ENCODE measurements at places on chromosomes 16 and 17. TPM values are rescaled to one million over a fixed set of nuclear protein-coding genes. Genes with fewer than 3 reads are reported as not detected.

PLCG2 gene
- total RNA-seq, result 4.4 TPM

MYO15A gene
- total RNA-seq, result 0.13 TPM

ZPBP2 gene
- not detected for total RNA-seq

DNA sequence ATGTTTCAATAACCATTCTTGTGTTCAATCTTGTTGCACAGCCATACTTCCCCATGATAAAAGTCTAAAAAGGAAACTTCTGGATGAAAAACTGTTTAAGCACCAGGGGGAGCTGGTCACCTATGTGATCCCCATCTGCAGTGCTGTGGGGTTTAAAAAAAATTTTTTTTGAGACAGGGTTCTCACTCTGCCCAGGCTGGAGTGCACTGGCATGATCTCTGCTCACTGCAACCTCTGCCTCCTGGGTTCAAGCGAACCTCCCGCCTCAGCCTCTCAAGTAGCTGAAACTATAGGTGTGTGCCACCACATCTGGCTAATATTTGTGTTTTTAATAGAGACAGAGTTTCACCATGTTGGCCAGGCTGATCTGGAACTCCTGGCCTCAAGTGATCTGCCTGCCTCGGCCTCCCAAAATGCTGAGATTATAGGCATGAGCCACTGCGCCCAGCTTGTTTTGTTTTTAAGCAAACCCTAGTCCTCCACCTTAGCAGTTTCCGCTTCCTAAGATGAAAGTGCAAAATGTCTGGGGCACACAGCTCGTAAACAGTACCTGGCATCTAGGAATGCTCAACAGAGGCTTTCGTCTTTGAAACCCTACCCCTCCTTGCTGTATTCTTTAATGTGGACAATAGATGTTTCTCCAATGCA, 25.4 kb downstream of the DNAJA2 start:
- DNase-seq, result no peak

GRCh38 chr17:30104575-30105339, 11.9 kb upstream of the NSRP1 start:
- peak; percentile 77 for DNase-seq

OMG gene
- not detected for total RNA-seq

GRCh38 chr17:68480885-68481284, 23.6 kb upstream of the WIPI1 start:
- DNase-seq, result no peak

MT4 gene
- total RNA-seq, result not detected

DNA sequence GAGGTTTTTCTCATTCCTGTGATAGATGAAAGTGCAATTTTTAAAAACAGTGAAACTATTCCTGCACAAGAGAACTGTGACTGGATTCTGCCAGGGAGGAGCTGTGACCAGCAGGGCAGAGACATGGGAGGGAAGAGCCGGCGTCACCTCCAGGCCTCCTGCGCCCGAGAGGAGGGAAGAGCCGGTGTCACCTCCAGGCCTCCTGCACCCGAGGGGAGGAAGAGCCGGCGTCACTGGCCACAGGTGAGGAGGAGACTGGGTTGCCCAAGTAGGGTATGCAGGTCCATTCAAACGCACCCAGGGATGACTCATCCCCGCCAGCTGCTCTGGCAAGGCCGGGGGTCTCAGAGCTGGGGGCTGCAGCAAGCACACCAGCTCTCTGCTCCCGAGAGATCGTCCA, 56.7 kb downstream of the METRNL start:
- no peak for DNase-seq

CDRT15L2 gene
- total RNA-seq, result not detected

- no peak for DNase-seq
These were observed 1.1 kb downstream of the ORC6 start for GRCh38 chr16:46690281-46691178.

GRCh38 chr16:23406546-23407240, 46.3 kb downstream of the COG7 start:
- DNase-seq, result no peak

DNA sequence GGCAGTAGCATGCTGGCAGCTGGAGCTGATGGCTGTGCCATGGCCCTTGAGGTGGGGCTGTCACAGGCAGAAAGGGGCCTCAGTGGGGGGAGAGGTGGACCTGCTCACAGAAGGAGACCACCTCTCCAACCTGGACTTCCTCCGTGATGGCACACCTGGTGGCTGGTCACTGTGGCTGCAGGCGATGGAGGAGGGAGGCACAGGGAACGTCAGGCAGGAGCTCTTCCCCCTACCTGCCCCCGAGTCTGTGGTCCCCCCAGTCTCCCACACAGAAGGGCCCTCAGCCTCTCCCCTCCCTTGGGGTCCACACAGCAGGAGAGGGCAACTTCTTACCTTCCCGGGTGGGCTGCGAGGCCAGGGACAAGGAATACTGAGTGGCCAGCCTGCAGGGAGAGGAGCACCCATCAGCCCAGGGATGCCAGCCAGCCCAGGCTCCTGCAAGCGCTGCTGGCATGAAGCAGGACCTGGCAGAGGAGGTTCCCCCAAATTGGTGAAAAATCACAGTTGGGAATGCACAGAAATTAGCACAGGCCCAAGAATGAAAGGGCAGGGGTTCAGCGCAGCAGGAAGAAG, 96.5 kb downstream of the GOSR1 start:
- DNase-seq, result no peak

- DNase-seq, result no peak
These were observed 34.8 kb downstream of the FAM20A start for GRCh38 chr17:68566442-68566738.

GRCh38 chr17:10186771-10187410, 11.5 kb downstream of the GAS7 start:
- DNase-seq, result no peak

DNA sequence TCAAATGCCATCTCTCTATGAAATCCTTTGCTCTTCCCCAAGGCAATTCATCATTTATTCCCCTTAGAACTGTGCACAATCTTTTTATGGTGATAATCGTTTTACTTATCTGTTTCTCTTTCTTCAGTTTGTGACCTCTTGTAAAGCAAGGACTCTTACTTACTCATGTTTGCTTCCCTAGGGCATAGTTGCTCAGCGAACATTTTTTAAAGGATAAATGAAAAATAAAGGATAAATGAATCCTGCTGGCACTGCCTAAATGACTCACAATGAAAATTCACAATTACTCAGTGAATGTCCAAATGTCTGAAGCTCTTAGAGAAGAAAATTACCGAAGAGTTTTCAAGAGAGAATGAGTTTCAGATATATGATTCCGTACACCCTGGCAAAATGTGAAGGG, 671.7 kb downstream of the CDH11 start:
- DNase-seq, result no peak

- DNase-seq, result no peak
These were observed 2.1 kb upstream of the CEP295NL start for GRCh38 chr17:78905116-78905515.

DNA sequence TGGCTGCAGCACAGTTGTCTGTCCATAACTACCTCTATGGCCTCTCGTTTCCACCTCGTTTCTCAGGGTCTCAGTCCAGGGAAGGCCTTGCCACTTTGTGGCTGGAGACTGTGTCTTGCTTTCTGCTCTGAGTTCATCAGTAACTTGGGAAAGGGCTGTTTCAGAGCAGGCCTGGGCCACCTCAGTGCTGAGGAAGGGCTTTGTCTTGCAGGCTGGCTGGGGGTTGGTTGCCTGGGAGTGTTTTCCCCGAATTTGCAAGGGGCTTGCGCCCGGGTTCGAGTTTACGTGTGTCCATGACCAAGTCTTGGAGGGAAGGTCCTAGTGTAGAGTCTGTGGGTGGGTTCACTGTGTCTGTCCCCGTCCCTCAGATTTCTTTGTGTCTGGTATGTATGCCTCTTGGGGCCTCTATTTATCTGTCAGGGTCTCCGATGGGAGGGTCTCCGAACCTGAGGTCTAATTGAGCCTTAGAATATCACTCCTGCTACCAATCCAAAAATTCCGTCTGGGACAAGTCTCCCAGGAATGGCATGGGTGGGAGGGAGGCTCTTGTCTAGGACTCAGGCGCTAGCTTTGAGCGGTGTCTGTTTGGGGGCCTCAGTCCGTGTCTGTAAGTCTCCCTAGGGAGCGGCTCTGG, 594 bp upstream of the TGFB1I1 start:
- no peak for DNase-seq

DNA sequence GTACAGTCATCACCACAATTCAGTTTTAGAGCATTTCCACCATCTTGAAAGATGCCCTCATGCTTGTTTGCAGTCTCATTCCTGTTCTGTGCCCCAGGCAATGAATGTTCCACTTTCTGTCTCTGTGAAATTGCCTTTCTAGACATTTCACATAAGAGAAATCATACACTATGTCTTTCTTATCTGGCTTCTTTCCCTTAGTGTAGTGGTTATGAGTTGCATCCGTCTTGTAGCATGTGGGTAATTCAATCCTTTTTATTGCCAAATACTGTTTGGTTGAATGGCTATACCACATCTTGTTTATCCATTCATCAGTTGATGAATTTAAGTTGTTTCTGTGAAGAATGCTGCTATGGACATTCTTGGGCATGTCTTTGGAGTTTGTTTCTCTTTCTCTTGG, 132.5 kb upstream of the PLCG2 start:
- no peak for DNase-seq

DNA sequence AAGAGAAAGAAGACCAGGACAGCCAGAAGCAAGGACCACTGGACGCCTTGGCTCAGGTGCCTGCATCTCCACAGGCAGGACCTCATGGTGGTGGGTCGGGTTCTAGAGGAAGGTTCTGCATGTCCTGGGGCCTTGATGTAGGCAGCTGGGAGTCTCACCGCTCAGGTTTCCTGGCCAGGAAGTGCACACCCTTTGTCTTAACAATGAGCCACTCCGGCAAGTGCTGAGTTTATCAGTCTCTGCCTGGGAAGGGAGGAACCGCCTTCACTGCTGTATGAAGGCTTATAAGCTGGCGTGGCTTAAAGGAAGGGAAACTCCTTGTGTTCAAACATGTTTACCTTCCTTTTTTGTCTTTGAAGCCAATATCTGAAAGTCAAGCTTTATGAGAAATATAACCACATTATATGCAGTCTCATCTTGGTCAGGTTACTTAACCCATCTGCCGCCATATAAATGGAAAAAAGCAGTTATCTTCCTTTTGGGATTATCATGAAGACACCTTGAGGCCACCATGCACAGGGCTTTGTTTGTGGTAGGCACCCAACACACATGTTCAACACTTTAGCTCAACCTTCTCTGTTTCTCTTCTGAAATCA, at the start of gene ST6GALNAC1:
TSS of gene ST6GALNAC1 (minus strand) at position 205 of the 596 bp plus-strand sequence. CDS start at position 86, 119 bp downstream.
- no peak for DNase-seq

- no peak for DNase-seq
These were observed 83.5 kb upstream of the PLCG2 start for GRCh38 chr16:81695321-81696165.

DNA sequence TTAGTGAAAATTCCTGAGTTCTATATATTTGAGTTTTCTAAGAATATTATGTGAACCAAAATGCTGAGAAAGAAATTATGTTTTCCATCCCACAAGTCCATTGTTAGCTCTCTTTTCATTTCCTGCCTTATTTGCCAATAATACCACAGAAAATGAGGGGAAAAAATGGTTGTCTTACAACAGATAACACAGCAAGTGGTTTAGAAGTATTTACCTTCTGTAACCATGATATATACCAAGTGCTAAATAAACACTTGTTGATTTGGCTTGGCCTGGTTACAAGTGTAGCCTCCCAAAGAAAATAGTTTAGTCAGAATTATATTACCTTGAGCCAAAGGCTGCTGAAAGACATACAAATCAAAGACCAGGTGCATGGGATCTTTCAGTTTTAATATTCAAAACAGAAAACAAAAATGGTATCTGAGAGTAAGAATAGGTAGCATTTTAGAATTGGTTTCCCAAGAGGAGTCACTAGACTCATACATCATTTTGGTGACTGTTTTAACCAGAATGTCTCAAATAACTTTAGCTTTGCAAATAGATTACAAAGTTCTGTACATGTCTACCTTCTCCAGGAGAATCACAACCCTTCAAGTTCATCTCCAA, 439.8 kb upstream of the DYNLRB2 start:
- DNase-seq, result no peak

DNA sequence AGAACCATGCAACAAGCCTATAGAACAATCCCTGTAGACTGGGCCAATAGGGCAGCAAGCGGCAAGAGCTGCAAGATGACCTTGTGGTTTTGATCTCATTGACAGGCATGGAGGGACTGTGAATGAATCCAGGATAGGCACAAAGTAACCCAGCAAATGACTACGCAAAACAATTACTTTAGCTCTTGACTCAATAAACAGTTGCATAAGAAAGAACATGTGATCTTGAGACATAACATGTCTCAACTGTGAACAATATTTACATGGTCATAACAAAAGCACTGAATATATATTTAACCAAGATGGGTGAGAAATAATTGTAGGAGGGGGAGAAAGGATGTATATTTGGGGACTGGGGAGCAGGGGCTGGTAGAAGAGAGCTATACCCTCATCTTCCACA, 313.7 kb upstream of the CDH5 start:
- DNase-seq, result no peak

GRCh38 chr16:74735162-74735452, 34.4 kb upstream of the MLKL start:
- peak; percentile 41 for DNase-seq

GPR179 gene
- 0.12 TPM for total RNA-seq

KRTAP9-2 gene
- total RNA-seq, result not detected

RAB11FIP4 gene
- 34.0 TPM for total RNA-seq

- DNase-seq, result no peak
These were observed 652 bp downstream of the VPS35L start for GRCh38 chr16:19555938-19556771.

DNA sequence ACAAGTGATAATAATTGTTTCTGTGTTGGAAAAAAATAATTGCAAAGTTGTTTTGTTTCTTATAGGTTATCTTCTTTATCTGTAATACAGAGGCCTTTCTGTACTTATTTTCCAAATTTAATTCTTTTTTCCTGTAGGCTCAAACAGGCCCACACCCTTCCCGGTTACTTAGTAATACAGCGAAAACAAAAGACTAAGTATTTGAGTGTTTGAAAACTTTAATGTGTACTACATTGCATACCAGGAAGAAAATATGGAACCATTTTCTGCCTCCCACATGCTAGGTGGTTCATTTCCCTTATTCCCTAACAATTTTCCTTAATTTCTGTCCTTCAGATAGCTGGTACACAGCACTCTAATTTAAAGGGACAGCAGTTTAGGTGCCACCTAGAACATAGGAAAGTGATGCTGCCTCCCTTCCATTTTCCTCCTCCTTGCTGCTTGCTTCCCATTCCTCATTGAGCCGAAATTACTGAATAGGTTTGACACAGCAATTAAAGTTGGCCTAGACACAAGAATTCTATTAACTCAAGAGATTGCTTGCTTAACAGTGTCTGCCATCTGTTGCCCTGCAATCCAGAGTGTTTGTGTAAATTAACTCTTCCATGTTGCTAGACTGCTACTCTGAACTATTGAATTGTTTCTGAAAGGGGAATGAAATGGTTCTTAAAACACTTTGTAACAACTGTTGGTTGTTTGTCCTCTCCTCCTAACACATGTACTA, 24.2 kb downstream of the CYB5B start:
- no peak for DNase-seq

EPX gene
- total RNA-seq, result not detected

- DNase-seq, result no peak
These were observed 27.1 kb downstream of the MSI2 start for GRCh38 chr17:57283203-57283971.

- DNase-seq, result no peak
These were observed 29.0 kb downstream of the KDM8 start for GRCh38 chr16:27232061-27232900.

DNA sequence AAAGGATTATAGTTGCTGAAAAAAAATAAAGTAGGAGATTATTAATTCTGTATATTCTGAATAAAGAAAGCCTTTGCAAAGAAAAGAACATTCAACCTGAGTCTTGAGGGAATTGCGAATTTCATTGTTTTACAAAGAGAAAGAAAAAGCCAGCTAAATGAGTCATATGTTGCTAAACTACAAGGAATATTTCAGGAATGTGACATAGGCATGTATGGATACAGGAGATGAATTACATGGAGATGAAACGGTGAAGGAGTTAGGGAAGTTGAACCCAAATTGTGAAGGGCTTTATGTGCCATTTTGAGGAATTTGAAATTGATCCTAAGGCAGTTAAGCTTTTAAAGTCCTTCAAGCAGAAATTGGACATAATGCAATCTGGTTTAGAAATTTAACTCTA, 177.3 kb upstream of the RBL2 start:
- no peak for DNase-seq
